Left lung (tissue), 14 donors: ENCODE measurements at places on chromosomes 2 and 18. TPM values are rescaled to one million over a fixed set of nuclear protein-coding genes. Genes with fewer than 3 reads are reported as not detected.

DCC gene
- 1.1 TPM for total RNA-seq

MC4R gene
- 0.16 TPM for total RNA-seq

DYTN gene
- total RNA-seq: not detected

DQX1 gene
- total RNA-seq: 0.24 TPM

LIPT1 gene
- total RNA-seq: 5.6 TPM

CHRNA1 gene
- not detected for total RNA-seq
